Fibroblast of lung (primary cell): ENCODE measurements at places on chromosomes 4 and X. TPM values are rescaled to one million over a fixed set of nuclear protein-coding genes. Genes with fewer than 3 reads are reported as not detected.

Gene ANXA3
- 7.2 and 9.7 TPM in 2 replicates for total RNA-seq

Gene CCKAR
- under 0.01 and 0.83 TPM in 2 replicates for total RNA-seq

Gene BLOC1S4
- total RNA-seq, result 10.8 and 12.2 TPM in 2 replicates

Gene AADAT
- 2.6 and 3.5 TPM in 2 replicates for total RNA-seq

Gene FAM133A
- 0.17 TPM in 1 of 2 replicates, not detected in the other for total RNA-seq

Gene CDX4
- not detected in 2 replicates for total RNA-seq
